ENCODE measurements at places on chromosomes 4 and X.

GRCh38 chr4:103268746-103269145 is 70.6 kb upstream of the CENPE start:
- DNase-seq, result no peak

DNA sequence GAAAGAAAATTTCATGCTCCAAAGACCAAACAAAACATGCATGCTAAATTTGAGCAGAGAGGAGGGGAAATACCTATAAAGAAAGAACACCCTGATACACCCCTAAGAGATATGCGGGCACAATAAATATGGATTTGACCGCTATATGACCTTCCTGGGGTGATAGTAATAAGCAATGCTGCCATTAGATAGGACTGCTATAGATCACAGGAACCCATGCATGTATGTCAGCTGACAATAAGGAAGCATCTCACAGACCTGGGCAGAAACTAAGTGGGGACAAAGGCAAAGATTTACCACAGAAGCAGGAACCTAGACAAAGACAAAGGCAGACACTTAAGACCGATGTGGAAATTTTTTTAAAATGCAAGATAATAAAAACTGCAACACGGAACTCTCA is 21.3 kb downstream of the ZNF721 start:
- DNase-seq, result no peak

GRCh38 chr4:80259012-80259411 is 7.5 kb upstream of the FGF5 start:
- no peak for DNase-seq

- DNase-seq, result no peak
Observed at GRCh38 chr4:15400981-15401671, 26.7 kb upstream of the C1QTNF7 start.

DNA sequence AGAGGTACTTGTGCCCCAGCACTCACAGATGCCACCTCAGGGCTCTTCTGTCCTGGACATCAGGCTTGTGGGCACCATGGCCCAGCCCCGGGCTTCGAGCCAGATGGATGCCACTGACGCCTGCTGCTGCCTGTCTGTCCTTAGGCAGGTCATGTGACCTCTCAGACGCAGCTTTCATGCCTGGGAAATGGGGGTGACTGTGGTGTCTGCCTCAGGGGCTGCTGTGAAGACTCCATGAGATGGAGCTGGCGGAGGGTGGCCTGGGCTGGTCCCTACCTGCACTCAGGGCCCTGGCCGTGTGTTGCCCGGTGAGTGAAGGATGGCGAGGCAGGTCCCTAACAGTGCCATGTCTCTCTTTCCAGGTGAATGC is 6.5 kb downstream of the CPZ start:
- no peak for DNase-seq

DNA sequence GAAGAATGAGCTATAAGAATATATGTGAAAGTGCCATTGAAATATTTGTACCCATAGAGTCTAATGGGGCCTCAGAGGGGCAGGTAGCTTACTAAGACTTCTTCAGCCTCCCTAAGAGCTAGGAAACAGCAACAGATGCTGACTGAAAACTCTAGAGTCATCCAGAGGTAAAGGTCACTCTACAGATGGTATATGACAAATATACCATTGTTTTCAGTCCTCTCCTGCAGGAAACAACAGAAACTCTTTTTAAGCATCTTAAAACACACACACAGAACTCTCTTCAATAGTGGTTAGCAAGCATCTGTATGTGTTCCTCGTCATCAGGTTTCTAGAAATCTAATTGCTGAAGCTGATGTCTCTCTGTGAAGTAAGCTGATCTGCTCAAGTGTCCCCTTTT is 313.8 kb upstream of the GATB start:
- no peak for DNase-seq

- DNase-seq, result no peak
Observed at GRCh38 chr4:52659722-52660261, 691 bp upstream of the USP46 start.

- DNase-seq, result no peak
Observed at GRCh38 chr4:158580064-158580463, 58.4 kb downstream of the RXFP1 start.

- no peak for DNase-seq
Observed at GRCh38 chrX:66008328-66008970, 31.4 kb downstream of the VSIG4 start.

DNA sequence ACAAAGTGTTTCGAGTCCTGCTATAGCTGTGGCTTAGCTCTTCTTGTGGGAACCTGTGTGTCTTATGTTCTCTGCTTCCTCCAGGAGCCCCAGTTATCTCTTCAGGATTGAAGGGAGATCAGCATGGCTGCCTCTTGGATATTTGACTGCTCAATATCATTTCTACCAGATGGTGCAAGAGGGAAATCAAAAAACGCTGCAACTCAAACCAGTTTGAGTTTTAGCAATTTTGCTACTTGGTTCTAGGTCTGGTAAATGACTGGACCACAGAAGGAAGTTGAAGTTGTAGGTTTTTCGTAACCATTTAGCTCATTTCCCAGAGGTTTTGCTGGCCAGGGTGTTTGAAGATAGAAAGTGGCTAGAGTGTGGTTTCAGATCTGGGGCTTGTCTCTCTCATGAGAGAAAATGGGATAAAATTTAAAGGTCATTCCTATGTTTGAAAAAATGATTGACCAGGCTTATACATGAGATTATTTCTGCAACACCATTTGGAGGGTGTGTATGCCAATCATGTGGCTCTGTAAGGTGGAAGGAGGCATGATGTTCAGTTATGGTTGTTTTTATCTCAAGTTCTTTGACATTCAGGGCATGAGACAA is 210.4 kb downstream of the SPRY1 start:
- no peak for DNase-seq

DNA sequence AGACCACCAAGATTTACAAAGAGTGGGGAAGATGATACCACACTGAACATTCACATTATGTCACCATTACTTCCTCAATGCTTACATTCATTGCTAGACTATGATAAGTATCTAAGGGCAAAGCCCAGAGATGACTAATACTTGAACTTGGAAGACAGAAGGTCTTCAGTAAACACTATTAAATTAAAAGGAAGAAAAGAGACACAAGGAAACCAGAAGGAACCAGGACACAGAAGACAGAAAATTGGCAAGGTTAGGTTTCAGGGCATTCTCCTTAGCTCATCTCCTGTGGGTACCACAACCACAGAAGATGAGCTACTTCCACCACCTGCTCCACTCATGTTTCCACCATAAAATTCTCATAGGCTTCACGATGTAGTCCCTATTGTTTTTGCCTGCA is 64.9 kb downstream of the NLGN4X start:
- DNase-seq, result no peak

- peak; percentile 6 for DNase-seq
Observed at GRCh38 chr4:101126059-101126458, 221.3 kb downstream of the PPP3CA start.

- no peak for DNase-seq
Observed at GRCh38 chr4:154491341-154492271, at the start of gene DCHS2. Gene DCHS2 (minus strand): TSS chr4:154491799. CDS start chr4:154491355, 444 bp downstream.

- DNase-seq, result no peak
Observed at GRCh38 chrX:117539090-117539418, 577.6 kb downstream of the KLHL13 start.

DNA sequence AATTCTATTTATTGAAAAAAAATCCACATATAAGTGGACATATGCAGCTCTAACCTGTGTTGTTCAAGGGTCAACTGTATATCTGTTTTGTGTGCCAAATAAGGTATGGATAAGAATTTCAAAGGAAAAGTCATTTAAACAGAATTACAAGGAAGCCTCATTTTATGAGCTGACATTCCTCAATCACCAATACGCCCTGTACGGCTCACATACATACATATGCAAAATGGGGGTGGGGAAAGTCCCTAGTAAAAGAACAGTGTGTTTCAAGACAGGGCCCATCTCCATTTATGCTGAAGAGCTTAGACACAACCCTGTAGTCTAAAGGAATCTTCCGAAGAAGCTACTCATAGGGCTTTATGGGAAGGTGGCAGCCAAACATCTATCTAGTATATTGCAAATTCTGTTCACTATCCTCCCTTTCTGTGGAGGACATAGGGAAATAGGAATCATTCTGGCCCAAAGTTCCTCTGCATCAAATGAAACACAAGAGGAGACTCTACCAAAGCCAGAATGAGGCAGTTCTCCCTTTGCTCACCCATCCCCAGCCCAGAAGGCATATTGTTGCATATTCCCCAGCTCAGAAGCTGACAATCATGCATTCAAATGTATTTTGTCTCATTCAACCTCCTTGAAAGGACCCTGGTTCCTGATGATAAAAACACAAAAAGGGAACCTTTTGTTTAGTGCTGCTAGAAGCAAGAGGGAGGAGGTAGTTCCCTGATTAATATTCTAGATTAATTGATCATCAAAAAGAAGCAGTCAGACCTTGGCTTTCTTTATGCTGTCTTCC is 13.7 kb upstream of the ZBTB33 start:
- no peak for DNase-seq

DNA sequence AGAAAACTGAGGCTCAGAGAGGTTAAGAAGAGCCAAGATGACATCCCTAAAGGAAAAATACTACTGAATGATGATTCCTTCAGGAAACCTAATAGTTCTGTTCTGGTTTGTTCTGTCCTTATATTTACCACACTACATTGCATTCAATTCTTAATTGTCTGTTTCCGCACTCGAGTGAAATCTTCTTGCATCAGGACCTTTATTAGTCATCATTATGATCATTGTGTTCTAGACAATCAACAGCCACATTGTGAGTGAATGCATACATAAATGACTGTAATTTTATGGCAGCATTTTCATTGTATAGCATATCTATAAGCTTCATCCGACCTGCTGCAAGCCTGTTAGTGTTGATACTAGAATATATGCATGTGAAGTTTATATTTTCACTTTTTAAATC is 156.7 kb upstream of the FAM241A start:
- DNase-seq, result no peak

DNA sequence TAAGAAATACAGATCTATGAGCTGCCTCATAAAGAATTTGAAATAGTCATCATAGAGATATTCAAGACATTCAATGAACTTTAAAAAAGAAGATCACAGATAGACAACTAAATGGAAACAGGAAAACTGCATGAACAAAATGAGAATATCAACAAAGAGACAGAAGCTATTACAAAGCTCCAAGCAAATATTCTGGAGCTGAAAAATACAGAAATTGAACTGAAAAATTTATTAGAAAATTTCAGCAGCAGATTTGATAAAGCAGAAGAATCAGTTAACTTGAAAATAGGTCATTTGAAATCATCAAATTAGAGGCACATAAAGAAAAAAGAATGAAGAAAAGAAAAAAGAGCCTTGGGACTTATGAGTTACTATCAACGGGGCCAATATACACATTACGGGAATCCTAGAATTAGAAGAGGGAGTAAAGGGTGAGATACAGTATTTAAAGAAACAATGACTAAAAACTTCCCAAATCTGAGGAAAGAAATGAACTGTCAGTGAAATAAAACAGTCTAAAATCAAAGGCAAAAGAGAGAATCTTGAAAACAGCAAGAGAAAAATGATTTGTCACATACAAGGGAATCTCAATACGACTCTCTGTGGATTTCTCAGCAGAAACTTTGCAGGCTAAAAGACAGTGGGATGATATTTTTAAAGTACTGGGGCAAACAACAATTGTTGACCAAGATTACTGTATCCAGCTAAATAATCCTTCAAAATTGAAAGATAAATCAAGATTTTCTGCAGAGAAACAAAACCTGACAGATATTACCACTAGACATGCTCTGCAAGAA is 641.6 kb downstream of the ANKRD50 start:
- no peak for DNase-seq

DNA sequence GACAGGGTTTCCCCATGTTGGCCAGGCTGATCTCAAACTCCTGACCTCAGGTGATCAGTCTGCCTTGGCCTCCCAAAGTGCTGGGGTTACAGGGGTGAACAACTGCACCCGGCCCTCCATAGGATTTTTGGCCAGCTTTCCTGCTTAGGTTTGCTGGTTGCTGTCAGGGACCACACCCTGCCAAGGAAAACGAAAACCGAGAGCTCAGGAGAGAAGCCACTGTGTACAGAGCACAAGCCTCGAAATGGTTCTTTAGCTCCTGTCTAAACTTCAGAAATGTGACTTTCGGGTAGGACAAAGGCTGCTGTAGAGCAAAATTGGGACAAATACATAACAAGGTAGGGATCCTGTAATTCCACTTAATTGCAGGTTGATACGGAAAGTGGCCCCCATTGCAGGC is 146.3 kb upstream of the ATP6AP2 start:
- DNase-seq, result no peak

DNA sequence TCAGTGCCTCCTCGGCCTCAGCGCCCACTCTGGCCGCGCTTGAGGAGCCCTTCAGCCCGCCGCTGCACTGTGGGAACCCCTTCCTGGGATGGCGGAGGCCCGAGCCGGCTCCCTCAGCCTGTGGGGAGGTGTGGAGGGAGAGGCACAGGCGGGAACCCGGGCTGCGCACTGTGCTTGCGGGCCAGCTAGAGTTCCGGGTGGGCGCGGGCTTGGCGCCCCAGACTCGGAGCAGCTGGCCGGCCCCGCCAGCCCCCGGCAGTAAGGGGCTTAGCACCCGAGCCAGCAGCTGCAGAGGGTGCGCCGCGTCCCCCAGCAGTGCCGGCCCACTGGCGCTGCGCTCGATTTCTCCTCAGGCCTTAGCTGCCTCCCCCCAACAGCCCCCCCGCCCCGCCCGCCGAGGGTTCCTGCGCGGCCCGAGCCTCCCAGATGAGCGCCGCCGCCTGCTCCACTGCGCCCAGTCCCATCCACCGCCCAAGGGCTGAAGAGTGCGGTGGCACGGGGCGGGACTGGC is 1137.0 kb downstream of the PCDH18 start:
- no peak for DNase-seq

DNA sequence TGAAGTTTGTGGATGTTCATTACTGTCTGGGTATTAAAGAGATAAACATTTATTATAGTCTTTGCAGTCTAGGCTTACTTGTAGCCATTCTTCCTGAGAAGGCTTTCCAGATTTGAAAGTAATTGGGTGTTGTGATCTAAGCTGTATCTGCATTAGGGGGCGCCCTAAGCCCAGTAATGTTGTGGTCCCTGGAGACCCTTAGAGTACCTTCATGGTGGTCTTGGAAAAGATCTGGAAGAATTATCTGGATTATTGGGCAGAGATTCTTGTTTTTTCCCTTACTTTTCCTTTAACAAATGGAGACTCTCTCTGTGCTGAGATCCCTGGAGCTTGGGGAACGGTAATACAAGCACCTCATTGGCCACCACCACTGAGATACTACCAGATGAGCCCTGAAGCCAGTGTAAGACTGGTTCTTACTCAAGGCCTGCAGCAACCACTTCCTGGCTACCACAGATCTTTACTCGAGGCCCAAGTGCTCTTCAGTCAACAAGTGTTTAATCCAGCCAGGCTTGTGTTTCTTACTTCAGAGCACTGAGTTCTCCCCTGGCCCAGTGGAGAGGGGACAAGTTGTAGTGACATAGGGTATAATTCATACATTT is 63.1 kb downstream of the RTL3 start:
- DNase-seq, result no peak

GRCh38 chr4:67542076-67542475 is 3.2 kb downstream of the CENPC start:
- DNase-seq, result no peak

GRCh38 chr4:114980932-114981708 is 132.3 kb downstream of the NDST4 start:
- DNase-seq, result peak; percentile 45

GRCh38 chr4:98482847-98483806 is 175.3 kb downstream of the TSPAN5 start:
- peak; percentile 31 for DNase-seq

Measured in HS-5 (cell line).